Sciatic nerve (tissue), 2 donors: ENCODE measurements at places on chromosomes 16 and 17. TPM values are rescaled to one million over a fixed set of nuclear protein-coding genes. Genes with fewer than 3 reads are reported as not detected.

GRCh38 chr17:40825599-40825998 is 3.2 kb upstream of the KRT10 start:
- no peak for DNase-seq

DNA sequence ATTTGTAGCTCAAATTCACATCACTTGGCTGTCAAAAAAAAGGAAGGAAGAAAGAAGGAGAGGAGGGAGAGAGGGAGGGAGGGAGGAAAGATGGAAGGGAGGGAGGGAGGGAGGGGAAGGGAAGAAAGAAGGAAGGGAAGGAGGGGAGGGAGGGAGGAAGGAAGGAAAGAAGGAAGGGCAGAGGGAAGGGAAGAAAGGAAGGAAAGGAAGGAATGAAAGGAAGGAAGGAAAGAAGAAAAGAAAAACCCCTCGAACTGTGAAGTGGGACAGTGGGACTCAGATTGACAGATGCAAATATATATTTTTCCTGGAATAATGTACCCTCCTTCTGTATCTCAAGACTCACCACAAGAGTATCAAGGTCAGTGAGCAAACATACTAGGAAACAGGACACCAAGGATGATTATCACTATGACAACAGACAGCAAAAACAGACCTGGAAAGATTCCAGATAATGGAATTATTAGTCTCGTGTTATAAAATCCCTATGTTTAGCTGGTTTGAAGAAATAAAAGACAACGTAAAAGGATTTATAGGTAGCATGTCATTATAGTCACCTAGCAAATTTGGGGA is 24.2 kb upstream of the ABCA3 start:
- DNase-seq, result no peak

The CD300H gene
- total RNA-seq, result not detected

The ITGAE gene
- 19.3 TPM for total RNA-seq

The MYLK3 gene
- total RNA-seq, result 2.0 TPM
